ENCODE measurements at places on chromosomes 5 and 9.

GRCh38 chr5:102249381-102249780, 46.7 kb downstream of the SLCO4C1 start:
- DNase-seq, result no peak

DNA sequence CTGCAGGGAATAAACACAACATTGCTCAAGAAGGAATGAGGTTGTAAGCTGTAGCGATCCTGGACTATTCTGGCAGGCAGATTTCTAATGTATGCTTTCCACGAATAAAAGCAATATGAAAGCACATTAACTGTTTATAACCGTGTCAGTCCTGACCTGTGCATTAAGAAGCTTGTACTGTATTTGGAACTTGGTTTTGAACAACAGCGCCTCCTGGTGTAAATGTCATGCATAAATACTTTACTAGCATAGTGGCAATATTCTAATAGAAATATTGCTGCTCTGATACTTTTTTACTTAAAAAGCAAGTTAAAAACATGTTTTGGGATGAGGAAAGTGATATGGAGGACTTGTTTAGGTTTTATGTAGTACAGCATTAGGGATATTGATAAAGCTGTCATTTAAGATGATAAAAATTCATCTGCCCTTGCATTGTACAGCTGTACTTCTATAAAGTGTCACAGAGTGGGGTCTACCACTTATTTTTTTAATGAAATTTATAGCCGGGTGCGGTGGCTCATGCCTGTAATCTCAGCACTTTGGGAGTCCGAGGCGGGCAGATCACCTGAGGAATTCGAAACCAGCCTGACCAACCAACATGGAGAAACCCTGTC, 70.7 kb upstream of the GNE start:
- peak; percentile 59 for DNase-seq

GRCh38 chr9:110928599-110928998, 109.7 kb downstream of the LPAR1 start:
- DNase-seq, result no peak

DNA sequence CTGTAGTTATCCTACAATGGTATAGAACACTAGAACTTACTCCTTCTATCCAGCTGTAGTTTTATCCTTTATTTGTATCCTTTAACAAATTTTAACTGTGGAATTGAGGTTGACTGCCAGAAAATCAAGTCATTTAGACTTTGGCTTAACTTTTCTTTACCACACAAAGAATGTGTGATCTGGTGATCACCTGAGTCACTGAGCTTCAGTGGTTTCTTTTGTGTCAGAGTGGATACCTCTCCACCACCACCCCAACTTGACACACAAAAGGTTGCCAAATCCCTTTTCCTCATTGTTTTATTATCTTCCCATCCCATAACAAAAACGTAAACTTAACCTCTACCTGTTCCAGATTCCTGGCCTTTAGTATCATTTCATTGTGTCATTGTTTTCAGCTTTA, 5.5 kb downstream of the OTULIN start:
- no peak for DNase-seq

- no peak for DNase-seq
Observed at GRCh38 chr5:79890119-79890929, 100.7 kb downstream of the MTX3 start.

GRCh38 chr9:110821064-110821463, 152.5 kb downstream of the MUSK start:
- no peak for DNase-seq

- DNase-seq, result no peak
Observed at GRCh38 chr5:85823462-85824426, 794.0 kb upstream of the COX7C start.
